ENCODE measurements at places on chromosomes 3 and 15. TPM values are rescaled to one million over a fixed set of nuclear protein-coding genes. Genes with fewer than 3 reads are reported as not detected.

DCP1A gene
- polyA plus RNA-seq = 19.7 TPM

FEZF2 gene
- not detected for polyA plus RNA-seq

DNA sequence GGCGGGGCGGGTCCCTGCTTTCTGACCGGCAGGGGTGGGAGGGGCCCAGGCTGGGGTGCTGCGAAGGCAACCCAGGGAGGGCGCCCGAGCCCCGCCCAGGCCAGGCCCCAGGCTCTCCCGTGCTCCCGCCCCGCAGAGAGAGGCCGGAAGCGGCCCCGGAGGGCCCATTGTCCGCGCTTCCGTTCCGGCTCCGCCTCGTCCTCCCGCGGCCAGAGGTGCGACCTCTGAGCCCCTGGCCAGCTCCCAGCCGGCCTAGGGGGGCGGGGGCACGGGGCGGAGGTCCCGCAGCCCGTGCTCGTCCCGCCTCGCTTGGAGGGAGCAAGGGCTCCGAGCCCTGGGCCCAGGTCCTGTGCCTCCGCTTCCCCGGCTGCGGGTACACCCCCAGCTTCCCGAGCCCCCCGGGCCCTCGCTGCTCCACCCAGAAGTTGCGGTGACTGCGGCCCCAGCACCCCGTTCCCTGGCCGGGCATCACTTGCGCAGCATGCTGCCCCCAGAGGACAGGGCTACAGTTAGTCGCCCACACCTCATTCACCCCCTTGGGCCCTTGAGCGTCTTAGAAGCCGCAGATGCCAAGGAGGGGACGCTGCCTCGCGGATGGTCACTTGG, 20.4 kb upstream of the PLXND1 start:
- peak; percentile 70 for DNase-seq

GALNT15 gene
- not detected for polyA plus RNA-seq

- DNase-seq = no peak
Measured at GRCh38 chr3:113251817-113252216, 40.5 kb downstream of the BOC start.

UROC1 gene
- polyA plus RNA-seq = 0.19 TPM

DNA sequence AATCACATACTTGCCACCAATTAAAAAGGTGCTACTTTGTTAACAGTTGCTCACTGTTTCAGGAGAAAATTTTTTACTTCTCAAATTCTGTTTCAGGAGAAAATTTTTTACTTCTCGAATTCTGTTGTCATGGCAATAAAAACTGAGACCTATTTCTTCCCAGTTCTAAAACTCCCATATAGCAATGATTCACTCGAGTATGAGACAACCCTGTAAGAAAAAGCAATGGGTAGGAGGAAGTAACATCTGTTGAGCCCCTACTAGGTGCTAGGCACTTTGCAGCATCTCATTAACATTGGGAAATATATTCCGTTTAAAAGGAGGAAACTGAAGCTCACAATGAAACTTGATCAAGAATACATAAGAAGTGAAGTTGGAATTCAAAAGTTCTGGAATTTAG, 35.1 kb upstream of the IGSF11 start:
- no peak for DNase-seq

DNA sequence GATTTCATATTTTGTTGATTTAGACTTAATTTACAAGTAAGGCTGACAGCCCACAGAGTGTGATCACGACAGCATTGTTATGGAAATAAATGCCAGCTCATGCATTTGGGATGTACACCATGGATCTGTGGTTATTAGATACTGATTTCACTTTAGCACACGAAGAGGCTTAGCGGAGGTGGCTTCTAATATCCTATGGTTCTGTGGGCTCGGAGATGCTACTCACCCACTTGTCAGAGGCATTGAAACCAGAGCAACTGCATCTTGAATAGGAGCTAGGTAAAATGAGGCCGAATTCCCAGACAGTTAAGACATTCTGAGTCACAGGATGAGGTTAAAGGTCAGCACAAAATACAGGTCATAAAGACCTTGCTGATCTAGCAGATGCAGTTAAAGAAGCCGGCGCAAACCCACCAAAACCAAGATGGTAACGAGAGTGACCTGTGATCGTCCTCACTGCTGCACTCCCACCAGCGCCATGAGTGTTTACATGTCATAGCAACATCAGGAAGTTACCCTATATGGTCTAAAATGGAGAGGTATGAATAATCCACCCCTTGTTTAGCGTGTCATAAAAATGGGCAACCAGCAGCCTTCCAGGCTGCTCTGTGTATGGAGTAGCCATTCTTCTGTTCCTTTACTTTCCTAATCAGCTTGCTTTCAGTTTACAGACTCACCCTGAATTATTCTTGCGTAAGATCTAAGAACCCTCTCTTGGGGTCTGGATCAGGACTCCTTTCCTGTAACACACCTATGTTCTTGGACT, 117.5 kb downstream of the PGPEP1L start:
- DNase-seq = no peak

GPR62 gene
- polyA plus RNA-seq = 0.62 TPM

- no peak for DNase-seq
Measured at GRCh38 chr3:116188231-116188785, 257.0 kb downstream of the LSAMP start.

DNA sequence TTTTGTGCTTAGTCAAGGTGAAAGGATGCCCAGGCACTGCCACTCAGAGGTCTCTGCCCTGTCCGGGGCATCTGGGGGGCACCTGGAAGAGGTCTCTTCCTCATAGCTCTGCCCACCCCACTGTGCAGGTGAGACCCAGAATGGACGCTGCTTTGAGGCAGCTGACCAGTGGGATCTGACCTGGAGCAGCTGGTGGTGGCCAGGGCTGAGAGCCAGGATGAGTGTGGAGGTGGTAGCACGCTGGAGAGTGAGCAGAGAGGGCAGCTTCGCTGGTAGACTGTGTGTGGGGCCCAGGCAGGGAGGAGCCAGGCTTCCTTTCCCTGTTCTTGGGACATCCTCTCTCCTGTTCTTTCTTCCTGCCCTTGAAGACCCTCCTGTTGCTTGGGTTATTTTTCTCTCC, 32.2 kb upstream of the PLA2G4E start:
- no peak for DNase-seq

CHDH gene
- 0.96 TPM for polyA plus RNA-seq

GRCh38 chr3:149593418-149594160, 64.2 kb downstream of the WWTR1 start:
- no peak for DNase-seq

GRCh38 chr15:50813865-50814264, 48.4 kb upstream of the SPPL2A start:
- no peak for DNase-seq

DNA sequence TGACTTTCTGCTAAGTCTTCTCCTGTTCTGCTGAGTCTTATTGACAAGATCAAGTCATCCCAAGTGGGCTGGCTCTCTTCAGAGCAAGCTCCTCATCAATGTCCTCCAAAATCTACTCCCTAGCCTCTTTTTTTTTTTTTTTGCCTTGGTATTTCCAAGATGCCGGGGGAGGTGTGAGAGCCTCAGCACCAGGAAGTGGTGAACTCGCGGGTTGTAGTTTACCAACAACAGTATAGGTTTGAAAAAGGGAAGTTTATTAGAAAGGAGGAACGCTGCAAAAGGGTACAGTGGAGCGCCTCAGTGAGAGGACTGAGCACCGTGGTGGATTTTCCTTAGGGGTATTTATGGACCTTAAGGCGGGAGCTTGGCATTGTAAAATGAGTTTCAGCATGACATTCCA, 94.3 kb upstream of the SGO1 start:
- no peak for DNase-seq

DNA sequence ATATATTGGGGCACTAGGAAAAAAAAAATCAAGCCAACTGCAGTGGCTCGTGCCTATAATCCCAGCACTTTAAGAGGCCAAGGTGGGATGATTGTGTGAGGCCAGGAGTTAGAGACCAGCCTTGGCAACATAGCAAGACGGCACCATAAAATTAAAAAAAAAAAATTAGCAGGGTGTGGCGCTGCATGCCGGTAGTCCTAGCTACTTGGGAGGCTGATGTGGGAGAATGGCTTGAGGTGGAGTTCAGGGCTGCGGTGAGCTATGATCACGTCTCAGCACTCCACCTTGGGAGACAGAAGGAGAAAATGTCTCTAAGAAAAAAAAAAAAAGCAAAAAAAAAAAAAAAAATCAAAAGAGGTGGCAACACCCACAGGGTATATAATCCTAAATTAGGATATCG, 49.6 kb downstream of the INO80 start:
- DNase-seq = no peak

DNA sequence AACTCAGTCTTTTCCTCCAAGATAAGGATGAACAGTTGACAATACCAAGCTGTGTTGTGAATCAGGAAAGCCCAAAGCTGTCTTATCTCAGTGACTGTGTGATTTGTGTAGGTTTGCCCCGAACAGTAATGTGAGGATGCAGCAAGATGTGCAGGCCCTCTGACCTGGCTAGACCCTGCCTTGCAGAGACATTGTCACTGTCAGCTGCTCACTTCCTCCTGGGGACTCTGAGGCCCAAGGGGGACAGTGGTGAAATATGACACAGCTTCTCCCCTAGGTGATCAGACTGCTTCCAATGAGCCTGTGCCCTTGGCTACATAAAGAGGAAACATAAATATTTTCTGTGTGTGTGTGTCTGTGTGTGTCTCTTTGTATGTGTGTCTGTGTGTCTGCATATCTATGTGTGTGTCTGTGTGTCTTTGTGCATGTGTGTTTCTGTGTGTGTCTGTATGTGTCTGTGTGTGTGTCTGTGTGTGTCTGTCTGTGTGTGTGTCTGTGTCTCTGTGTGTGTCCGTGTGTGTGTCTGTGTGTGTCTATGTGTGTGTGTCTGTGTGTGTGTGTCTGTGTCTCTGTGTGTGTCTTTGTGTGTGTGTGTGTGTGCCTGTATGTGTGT, 21.7 kb downstream of the LRRK1 start:
- no peak for DNase-seq

CD200 gene
- polyA plus RNA-seq = 20.1 TPM

GRCh38 chr3:13011573-13012220, 61.5 kb downstream of the IQSEC1 start:
- DNase-seq = no peak

ARGFX gene
- not detected for polyA plus RNA-seq

FGF12 gene
- polyA plus RNA-seq = 4.7 TPM

LYZL4 gene
- not detected for polyA plus RNA-seq

GRCh38 chr3:113948015-113948917, 453 bp downstream of the ZDHHC23 start:
- no peak for DNase-seq

ERICH6 gene
- polyA plus RNA-seq = 0.43 TPM

SPATA12 gene
- polyA plus RNA-seq = 0.12 TPM

TMEM108 gene
- polyA plus RNA-seq = 22.1 TPM

- DNase-seq = no peak
Measured at GRCh38 chr15:67495585-67495984, 25.3 kb upstream of the C15orf61 start.

WDR93 gene
- 0.12 TPM for polyA plus RNA-seq

DNA sequence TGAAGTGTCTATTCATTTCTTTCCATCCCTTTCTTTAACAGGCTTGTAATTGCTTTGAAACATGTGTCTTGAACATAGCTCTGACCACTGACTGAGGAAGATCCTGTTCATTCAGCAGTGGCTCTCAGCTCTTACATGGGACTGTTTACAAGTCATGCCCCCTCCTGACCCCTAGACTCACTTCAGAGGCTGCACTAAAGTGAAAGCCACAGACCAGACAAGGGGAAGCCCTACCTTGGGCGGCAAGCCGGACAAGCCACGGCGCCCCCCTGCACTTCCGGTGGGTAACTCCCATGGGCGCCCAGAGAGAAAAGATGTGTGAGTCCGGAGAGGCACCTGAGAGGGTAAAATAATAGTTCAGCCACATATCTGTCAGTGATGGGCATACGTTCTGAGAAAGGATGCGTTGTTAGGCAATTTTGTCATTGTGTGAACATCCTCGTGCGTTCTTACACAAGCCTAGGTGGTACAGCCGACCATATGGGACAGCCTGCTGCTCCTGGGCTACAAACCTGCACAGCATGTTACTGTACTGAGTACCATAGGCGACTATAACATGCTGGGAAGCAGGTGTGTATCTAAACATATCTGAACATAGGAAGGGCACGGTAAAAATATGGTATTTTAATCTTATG, 116.2 kb downstream of the CHSY1 start:
- no peak for DNase-seq

PTX3 gene
- polyA plus RNA-seq = 15.4 TPM

DNA sequence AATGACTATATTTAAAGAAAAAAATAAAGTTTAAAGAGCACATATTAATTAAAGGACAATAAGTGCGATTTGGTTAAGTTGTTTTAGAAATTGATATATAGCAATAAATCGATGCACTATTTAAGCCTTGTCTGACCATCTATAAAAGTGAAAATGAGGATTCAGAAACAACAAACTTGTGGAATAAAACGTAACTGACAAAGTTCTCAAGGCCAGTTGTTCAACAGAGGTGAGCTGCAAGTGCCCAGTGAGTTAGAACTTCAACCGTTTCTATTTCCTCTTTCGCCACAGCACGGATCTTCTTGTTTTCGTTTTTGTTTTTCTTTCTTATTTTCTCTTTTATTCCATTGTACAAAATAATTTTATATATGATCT, 724.9 kb upstream of the ARRDC4 start:
- DNase-seq = no peak

DNA sequence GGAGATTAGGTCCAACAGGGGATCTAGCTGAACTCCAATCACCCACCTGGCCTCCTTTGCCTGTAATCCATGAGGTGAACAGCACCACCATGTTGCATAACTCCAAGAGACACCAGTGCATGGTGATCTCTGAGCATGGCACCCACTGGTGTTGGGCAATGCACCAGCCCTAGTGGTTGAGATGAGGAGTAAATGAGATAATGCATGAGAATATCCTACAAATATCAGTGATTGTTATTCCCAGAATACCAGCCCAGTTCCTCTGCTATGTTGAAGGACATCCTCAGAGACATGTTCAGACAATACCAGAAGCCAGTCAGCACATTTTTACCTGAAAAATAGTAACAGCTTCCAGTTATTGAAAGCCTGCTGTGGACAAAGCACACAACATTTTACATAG, 14.7 kb downstream of the GALNT15 start:
- DNase-seq = no peak

PLA1A gene
- polyA plus RNA-seq = 0.16 TPM

Data from muscle of arm (tissue), 14 donors.